Activated naive CD4-positive, alpha-beta T cell (primary cell): ENCODE measurements at places on chromosomes 7 and 10.

GRCh38 chr7:101236292-101236835 lies 1.2 kb downstream of the CLDN15 start:
- no peak for DNase-seq

DNA sequence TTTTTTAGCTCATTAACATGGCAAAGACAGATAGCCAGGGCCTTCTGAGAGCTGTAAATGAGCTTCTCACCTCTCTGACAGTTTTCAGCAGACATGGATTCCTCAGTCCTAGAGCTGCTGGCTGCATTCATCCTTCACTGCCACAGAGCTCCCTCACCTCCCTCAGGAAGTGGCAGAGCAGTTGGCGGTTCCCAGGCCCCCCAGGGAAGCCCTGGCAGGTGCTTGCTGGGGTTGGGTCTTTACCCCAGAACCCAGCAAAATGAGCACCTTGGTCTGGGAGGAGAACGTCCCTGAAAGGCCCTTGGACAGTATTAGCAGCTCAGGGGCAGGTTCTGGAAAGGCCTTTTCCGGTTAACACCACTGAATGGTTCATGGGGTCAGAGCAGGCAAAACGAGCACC lies 288.0 kb downstream of the PTPRN2 start:
- DNase-seq: no peak

DNA sequence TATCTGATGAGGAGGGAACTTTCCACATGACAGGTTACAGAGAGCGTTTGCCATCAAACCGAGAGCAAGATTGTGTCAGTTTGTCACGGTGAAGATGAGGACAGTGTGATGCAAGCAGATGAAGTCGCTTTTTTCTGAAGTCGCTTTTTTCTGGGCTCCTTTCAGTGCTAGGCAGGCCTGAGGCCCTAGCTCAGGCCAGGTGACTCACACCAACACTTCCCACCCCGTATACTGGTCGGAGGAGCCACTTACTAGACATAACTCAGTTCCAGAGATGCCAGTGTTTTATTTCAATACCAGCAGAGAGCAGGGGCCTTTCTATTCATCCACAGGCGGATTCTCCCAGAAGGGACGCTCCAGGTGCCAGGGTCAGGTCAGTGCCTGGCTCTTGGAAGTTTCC lies 58.9 kb downstream of the SFMBT2 start:
- no peak for DNase-seq

GRCh38 chr10:8454357-8454756 lies 399.9 kb downstream of the GATA3 start:
- DNase-seq: no peak

- DNase-seq: no peak
These were observed 291.9 kb downstream of the SH2D4B start for GRCh38 chr10:80829562-80829961.
